ENCODE measurements at places on chromosomes 6 and 20. TPM values are rescaled to one million over a fixed set of nuclear protein-coding genes. Genes with fewer than 3 reads are reported as not detected.

DNA sequence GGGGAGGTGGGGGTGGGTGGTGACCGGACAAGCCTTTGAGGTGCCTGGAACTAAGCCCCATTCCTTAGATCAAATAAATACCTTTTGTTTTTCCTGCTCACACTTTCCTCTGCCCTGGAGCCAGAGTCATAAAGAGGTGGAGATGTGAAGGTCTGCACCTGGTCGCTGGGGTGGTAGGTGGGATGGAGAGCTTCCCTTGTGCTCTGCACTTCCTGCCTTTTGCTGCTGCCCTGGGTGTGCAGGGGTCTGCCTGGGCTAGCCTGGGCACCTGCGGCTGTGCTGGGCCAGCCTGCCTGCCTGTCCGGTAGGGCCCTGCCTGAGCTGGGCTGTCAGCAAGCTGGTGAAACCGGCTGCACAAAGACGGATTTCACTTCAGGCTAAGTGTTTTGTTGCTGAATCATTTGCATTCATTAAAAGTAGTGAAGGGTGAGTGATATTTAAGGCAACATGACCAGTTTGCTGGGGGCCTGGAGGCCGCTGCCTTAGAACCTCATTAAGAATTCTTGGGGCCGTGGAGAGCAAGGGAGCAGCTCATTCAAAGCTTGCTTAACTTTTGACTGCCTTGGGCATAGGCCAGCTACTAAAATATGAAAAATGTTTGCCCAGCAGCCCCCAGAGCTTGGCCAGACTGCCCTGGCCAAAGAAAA is 20.5 kb downstream of the PTK7 start:
- peak; percentile 43 for DNase-seq
- H3K36me3 ChIP-seq = no peaks in the 10 kb centered on the region
- peaks cover 19% of the 10 kb centered on the region for H3K4me1 ChIP-seq
- no peak overlapping the region for H3K4me3 ChIP-seq
- peak overlapping the region; percentile 71 for H3K27ac ChIP-seq

- H3K36me3 ChIP-seq = no peaks in the 10 kb centered on the region
- no peak for DNase-seq
- H3K4me1 ChIP-seq = peaks cover 6% of the 10 kb centered on the region
- H3K4me3 ChIP-seq = no peak overlapping the region
- no peak overlapping the region for H3K27ac ChIP-seq
Measured at GRCh38 chr6:104943781-104944180, 13.1 kb upstream of the LIN28B start.

- H3K36me3 ChIP-seq = no peaks in the 10 kb centered on the region
- peaks cover 14% of the 10 kb centered on the region for H3K4me1 ChIP-seq
- no peak overlapping the region for H3K4me3 ChIP-seq
- DNase-seq = peak; percentile 29
- H3K27me3 ChIP-seq = no peaks in the 10 kb centered on the region
Measured at GRCh38 chr6:52995913-52996645, 995 bp upstream of the GSTA4 start.

DNA sequence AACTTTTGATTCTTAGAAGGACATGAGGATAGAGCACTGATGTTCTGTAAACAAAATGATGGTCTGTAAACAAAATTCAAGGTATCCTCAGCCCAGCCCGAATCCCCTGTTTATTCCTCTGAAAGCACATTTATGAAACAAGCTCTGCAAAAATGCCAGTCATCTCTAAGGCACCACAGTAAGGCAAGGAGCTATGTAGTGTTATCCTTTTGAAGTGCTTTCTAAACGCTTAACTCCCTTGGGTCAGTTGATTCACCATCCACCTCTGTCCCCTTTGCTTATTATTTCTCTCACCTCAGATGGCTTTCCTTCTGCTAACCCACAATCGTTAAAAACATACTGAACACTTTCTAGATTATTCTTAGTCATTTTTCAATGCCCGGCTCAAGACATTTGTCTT is 93.8 kb downstream of the ATXN1 start:
- DNase-seq = no peak
- H3K36me3 ChIP-seq = no peaks in the 10 kb centered on the region
- H3K4me3 ChIP-seq = no peak overlapping the region
- H3K27me3 ChIP-seq = no peaks in the 10 kb centered on the region
- H3K27ac ChIP-seq = no peak overlapping the region

GRCh38 chr6:30542404-30542725 is 13.9 kb downstream of the GNL1 start:
- no peak for DNase-seq
- H3K4me1 ChIP-seq = no peaks in the 10 kb centered on the region
- no peaks in the 10 kb centered on the region for H3K27me3 ChIP-seq
- H3K27ac ChIP-seq = no peak overlapping the region

DNA sequence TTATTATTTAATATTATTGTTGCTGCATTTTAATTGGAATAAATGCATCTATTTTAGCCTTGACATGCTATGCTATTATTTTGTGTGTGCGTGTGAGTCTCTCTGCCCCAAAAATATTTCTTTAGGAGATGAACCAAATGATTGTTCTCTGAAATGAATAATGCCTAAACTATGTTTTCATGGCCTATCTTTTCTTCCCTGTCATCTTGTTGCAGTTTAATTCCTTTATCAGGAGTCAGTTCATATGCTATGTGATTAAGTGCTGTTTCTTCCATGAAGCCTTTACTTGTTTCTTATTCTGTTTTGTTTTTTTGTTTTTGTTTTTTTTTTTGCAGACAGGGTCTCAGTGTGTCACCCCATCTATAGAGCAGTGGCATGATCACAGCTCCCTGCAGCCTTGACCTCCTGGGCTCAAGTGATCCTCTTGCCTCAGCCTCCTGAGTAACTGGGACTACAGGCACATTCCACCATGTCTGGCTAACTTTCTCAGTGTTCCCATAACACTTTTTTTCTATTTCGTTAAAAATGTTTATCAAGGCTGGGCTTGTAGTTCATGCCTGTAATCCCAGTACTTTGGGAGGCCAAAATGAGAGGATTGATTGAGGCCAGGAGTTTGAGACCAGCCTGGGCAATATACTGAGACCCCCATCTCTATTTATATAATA is 25.7 kb downstream of the TPX2 start:
- no peaks in the 10 kb centered on the region for H3K4me1 ChIP-seq
- H3K36me3 ChIP-seq = no peaks in the 10 kb centered on the region
- DNase-seq = no peak
- H3K4me3 ChIP-seq = no peak overlapping the region
- no peaks in the 10 kb centered on the region for H3K27me3 ChIP-seq

- no peaks in the 10 kb centered on the region for H3K4me1 ChIP-seq
- H3K27ac ChIP-seq = no peak overlapping the region
- H3K36me3 ChIP-seq = no peaks in the 10 kb centered on the region
- no peak for DNase-seq
Measured at GRCh38 chr6:79246891-79247290, 12.4 kb upstream of the HMGN3 start.

GRCh38 chr6:131117878-131118277 is 17.4 kb upstream of the AKAP7 start:
- H3K4me1 ChIP-seq = no peaks in the 10 kb centered on the region
- H3K27ac ChIP-seq = no peak overlapping the region
- no peaks in the 10 kb centered on the region for H3K27me3 ChIP-seq
- no peak overlapping the region for H3K4me3 ChIP-seq
- DNase-seq = no peak

DNA sequence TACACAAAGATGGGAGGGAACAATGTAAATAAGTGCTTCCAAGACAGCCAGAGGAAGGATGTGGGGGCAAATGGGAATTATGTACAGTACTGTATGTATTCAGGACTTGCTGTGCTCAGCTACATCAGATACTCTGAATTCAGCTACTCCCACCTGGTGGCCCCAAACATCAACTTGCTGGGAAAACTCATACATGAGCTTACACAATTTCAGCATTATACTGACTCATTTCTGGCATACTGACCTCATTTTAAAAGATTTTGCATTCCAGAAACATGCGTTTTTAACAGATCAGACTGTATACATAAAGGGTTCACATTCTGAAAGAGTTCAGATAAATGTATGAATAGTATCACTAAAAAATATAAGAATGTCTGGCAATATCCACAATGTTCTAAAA is 59.7 kb downstream of the GPX5 start:
- no peak overlapping the region for H3K4me3 ChIP-seq
- H3K36me3 ChIP-seq = no peaks in the 10 kb centered on the region
- DNase-seq = no peak
- H3K27me3 ChIP-seq = no peaks in the 10 kb centered on the region

DNA sequence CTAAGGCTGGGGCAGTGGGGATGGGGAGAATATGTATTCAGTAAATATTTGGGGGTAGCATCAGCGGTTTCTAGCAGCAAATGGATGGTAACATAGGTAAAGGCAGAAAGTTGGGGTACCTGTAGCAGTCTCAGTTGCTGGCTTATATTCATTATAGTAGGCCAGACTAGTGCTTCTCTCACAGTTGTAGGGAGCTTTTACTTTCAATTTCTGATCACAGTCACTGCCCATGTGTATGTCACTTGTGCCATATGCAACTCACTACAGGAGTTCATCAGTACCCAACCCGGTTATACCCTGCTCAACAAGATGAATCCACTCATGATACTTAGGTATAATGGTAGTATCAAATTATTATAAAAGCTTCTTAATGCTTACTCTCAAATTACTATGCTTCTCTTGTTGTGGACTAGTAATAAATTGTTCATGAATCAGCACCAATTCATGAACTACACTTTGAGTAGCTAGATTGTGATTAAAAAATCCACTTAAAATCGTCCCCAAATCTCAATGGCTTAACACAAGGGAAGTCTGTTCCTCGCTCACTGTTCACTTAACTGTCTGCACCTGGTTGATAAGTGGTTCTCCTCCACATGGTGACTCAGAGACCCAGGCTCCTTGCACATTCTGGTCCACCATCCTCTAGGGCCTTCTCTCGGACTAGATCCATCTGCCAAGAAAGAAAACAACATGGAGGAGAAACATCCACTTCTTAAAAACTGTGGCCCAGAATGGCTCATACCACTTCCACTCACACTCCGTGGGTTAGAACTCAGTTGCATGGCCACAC is 31.3 kb upstream of the MYLIP start:
- no peaks in the 10 kb centered on the region for H3K27me3 ChIP-seq
- DNase-seq = no peak
- peaks cover 19% of the 10 kb centered on the region for H3K4me1 ChIP-seq
- no peak overlapping the region for H3K27ac ChIP-seq
- no peaks in the 10 kb centered on the region for H3K36me3 ChIP-seq

DNA sequence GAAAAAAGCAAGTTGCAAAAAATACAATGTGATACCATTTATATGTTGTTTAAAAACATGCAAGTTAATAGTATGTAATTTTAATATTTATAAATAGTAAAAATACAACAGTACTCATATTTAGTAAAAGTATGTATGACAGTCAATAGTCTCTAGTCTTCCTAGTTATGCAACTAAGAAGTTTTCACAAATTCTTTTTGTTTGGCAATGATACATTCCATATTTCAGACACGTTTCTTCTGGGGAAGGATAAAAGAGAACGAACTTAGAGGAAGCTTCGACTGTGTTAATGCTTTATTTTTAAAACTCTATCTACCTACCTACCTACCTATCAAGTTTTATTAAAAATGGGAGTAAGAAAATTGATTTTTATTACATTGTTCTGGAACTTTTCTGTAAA is 77.7 kb downstream of the UBE3D start:
- no peaks in the 10 kb centered on the region for H3K36me3 ChIP-seq

GRCh38 chr6:132703936-132704335 is 9.9 kb downstream of the VNN1 start:
- no peaks in the 10 kb centered on the region for H3K36me3 ChIP-seq
- H3K4me1 ChIP-seq = no peaks in the 10 kb centered on the region
- no peak overlapping the region for H3K27ac ChIP-seq
- no peak for DNase-seq
- H3K4me3 ChIP-seq = no peak overlapping the region
- no peaks in the 10 kb centered on the region for H3K27me3 ChIP-seq

- H3K4me3 ChIP-seq = peak overlapping the region; percentile 84
- H3K36me3 ChIP-seq = no peaks in the 10 kb centered on the region
- H3K27me3 ChIP-seq = no peaks in the 10 kb centered on the region
Measured at GRCh38 chr20:1776681-1777475, 118.3 kb upstream of the SIRPA start.

DNA sequence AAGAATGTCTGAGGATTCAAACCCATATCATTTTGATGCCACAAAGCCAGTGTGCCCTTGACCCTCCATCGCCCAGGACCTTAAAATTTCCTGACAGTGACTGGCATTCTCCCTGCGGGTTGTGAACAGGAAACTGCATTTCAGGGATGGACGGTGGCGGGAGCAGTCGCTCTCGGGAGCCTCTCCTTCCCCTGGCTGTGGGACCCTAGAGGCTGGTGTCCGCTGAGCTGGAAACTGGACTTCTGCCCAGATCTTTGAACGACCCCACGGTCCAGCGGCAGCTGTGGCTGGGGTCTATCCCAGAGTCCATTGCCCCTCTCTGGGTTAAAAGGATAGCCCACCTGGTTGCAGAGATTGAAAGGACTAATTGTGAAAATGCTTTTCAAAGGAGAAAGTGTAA is 1.4 kb upstream of the SEC63 start:
- H3K4me3 ChIP-seq = no peak overlapping the region
- no peaks in the 10 kb centered on the region for H3K27me3 ChIP-seq
- no peaks in the 10 kb centered on the region for H3K36me3 ChIP-seq
- H3K4me1 ChIP-seq = peaks cover 20% of the 10 kb centered on the region

DNA sequence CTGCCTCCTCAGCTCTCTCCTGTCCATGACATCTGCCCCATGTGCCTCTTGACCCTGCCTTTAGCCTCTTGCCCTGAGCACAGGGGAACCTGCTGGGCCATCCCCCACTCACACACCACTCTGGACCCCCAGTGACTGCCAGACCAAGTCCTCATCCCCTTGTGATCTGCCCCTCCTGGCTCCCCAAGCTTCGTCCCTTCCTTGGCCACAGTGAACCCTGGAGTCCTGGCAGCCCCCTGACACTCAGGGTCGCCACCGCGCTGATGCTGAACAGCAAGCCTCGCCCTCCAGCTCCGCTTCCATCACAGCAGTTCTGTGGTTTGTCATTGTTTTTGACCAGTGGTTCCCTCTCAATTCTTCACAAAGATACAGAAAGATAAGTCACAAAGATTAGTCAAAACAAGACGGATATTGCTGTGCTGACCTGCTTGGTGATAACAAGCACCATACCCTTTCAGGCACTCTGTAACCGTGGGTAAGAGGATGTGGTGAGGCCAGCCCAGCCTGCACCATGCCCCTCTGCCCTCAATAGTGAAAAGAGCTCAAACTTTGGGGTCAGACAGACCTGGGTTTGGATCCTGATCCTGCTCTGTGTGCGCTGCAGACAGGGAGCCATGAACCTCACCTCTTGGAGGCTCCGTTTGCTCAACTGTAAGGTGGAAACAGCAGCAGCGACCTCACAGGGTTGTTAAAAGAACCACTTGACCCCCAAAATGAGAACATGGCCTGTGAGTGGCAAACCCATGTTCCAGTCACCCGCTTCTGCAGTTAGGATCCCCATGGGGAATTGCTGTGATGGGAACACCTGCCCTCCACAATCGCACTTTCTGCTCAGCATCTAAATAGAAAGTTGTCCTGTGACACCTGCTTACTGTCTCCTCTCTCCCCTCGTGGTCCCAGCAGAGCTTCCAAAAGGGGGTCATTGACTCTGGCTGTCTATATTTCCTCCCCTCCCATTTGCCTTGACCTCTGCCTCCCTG is 114.5 kb downstream of the TOX2 start:
- H3K27me3 ChIP-seq = no peaks in the 10 kb centered on the region
- H3K36me3 ChIP-seq = no peaks in the 10 kb centered on the region
- H3K4me3 ChIP-seq = no peak overlapping the region
- H3K27ac ChIP-seq = no peak overlapping the region
- H3K4me1 ChIP-seq = no peaks in the 10 kb centered on the region
- DNase-seq = no peak

C6orf52 gene
- total RNA-seq = not detected

ZSWIM3 gene
- total RNA-seq = 1.6 TPM

SLC25A27 gene
- 36.8 TPM for total RNA-seq

CCN6 gene
- total RNA-seq = not detected

PNLDC1 gene
- total RNA-seq = not detected

SLC17A2 gene
- total RNA-seq = not detected

LZTS3 gene
- 72.2 TPM for total RNA-seq

CCN5 gene
- 18.2 TPM for total RNA-seq

NCOA3 gene
- 14.8 TPM for total RNA-seq

VPS16 gene
- total RNA-seq = 21.3 TPM

All from body of pancreas (tissue), 4 donors.